ENCODE measurements at places on chromosomes 11 and 22.

DNA sequence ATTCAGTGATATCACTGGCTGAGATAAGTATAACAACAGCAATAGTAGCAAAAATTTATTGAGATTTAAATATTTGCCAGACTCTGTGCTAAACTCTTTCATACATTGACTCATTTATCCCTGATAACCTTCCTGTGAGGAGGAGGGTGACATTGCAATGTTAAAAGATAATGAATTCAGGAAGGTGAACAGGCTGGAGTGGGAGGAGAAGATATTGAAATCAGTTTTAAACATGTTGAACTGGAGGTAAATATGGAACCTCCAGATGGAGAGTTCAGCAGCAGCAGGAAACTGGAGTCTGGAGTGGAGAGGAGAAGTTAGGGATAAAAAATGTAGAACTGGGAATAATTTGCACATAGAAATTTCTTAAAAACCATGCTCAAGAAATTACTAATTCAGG lies 142.0 kb upstream of the FAT3 start:
- DNase-seq = no peak

- DNase-seq = no peak
These were observed 3.6 kb downstream of the LRFN4 start for GRCh38 chr11:66860449-66860831.

DNA sequence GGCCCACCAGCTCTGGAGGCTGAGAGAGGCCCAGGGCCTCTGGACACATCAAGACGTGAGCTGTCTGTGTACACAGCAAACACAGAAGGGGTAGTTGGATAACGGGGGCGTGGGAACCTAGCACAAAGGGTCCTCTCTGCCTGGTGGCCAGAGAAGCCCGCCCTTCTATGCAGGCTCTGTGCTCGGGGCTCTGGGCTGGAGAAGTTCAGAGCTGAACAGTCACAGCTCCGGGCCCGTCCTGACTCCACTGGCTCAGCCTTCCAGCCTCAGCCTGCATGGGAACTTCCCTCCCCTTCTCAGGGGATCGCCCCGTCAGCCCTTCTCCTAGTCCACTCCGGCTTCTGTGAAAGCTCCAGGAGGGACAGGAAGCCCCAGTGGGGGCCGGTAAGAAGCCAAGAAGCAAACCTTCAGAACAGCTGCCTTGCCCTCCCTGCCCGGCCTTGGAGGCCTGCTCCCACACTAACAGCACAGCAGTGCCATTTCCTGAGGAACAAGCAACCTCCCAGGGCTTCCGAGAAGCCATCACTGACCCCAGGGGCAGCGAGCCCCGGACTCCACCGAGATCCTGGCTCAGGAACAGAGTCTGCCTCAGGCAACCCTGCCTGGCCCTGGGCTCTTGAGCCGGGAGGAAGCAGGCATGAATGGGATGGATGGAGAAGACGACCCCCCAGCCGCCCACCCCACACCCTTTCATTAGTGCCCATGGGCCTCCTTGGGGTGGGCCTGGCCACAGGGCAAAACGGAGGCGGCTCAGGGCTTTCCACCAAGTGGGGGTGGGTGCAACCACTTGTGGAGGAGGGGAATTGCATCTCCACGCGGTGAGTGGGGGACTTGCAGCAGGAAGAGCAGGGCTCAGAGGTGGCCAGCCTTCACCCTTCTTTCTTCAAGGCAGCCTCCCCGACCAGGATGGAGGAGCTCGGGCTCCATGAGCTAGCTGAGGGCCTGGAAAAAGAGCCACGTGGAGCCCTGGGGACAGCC lies 119.8 kb downstream of the ST3GAL4 start:
- DNase-seq = no peak

- DNase-seq = no peak
These were observed 37.8 kb downstream of the SCGB1A1 start for GRCh38 chr11:62456630-62457029.

DNA sequence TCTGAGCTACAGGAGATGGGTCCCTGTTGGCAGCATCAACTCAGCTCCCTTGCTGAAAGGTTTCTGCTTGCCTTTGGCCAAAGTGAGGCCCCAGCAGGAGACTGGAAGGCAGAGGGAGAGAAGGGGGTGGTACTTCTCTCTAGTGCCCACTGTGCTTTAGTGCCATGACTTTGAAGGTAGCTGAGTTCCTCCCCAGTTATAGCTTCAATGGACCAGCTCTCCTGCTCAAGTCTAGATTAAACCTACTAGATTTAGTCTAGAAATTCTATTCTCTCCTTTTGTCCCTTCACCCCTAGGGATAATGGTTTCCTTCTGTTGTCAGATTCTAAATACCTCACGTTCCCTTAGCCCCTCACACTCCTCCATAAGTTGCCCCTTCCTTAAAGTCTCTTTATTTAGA lies 119.2 kb downstream of the TIMP3 start:
- no peak for DNase-seq

DNA sequence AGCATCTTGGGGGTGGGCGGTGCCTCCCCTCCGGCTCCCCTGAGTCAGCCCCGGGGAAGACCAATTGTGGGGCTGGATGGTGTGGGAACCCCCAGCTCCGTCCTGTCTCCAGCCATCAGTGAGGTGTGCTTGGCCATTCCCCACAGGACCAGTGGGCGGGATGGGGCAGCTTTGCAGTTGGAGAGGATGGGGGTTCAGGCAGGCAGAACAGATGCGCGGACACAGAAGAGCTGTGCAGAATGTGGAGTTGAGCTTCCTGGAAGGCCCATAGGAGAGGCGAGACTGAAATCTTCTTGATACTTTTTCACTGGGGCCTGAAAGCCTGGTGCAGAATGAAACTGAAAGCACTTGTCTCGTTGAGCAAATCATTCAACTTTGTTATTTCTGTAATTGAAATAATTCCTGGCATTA lies 23.8 kb downstream of the PARVB start:
- no peak for DNase-seq

DNA sequence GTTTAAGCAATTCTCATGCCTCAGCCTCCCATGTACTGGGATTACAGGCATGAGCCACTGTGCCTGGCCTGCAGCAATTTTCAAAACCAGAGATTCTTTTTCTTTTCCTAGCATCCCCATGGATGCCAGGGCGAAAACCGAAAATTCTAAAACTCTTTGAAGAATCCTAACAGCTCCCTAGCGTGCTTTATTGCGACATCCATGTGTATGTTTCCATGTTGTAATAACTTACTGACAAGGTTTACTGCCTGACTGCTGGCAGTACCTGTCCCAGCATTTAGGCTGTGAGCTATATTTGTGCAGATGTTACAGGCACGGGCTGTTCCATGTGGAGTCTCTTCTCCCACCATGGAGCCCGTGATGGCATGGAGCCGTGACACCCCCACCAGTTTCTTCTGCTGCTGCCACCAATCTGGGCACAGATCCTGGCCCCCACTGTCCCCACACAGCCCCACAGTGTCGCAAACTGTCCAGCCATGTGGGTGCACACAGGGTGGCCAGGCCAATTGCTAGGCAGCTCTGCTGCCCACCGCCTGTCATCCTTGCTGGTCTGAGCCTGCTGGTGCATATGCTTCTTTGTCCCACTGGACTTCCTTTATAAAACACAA lies 7.1 kb upstream of the TAB1 start:
- DNase-seq = no peak

GRCh38 chr11:21321072-21321471 lies 651.7 kb downstream of the NELL1 start:
- DNase-seq = no peak

GRCh38 chr22:44076825-44077224 lies 52.7 kb downstream of the PARVB start:
- no peak for DNase-seq

- no peak for DNase-seq
These were observed 509.0 kb upstream of the B3GAT1 start for GRCh38 chr11:134920851-134921608.

GRCh38 chr22:19106886-19107729 lies 15.1 kb downstream of the DGCR2 start:
- no peak for DNase-seq

- no peak for DNase-seq
These were observed 11.9 kb downstream of the MRGPRX3 start for GRCh38 chr11:18144243-18144642.

DNA sequence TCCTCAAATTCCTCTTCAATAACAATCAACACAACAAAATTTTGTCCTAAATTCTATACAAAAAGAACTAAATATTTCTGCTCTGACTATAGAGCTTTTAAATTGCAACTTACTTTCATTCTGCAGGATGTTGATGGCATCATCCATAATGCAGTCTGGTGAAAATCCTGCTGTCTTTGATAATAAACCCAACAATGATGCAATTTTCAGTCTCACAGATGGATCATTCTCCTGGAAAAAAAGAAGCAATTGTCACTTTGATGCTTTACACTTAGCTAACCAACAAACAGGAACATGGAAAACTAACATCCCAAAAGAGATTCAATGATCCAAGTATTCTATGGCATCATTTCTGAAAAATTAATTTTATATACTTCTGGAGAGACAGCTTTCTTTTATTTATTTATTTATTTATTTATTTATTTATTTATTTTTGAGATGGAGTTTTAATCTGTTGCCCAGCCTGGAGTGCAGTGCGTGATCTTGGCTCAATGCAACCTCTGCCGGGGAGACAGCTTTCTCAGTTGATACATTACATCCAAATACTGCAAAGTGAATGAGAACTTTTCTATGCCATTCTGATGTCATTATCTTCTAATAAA lies 13.0 kb downstream of the INTS4 start:
- DNase-seq = no peak

DNA sequence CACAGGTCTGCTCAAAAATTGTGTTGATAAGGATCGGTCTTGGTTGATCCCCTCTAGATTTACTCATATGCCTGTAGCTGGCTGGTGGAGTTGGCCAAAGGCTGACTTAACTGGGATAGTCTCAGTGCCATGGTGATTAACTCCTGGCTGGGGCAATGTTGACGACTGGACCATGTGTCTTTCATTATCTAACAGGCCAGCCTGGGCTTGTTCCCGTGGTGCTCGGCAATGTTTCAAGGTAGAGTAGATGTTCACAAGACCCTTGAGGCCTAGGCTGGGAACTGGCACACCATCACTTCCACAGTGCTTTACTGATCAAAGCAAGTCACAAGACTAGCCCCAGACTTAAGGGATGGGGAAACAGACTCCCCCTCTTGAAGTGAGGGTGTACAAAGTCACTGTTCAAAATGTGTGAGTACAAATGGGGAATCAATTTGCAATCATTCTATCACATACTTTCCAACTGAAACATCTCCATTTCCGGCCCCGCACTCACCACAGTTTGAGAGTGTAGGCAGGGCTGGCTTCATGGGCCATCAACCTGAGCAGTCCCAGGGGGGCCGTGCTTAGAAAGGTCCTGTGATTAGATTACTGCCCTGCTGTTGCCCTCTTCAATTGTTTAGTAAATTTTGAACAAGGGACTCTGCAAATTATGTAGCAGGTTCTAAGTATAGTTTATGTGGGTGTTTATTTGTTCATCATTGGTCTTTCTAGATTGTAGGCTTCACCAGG lies 240.8 kb downstream of the NELL1 start:
- DNase-seq = no peak

DNA sequence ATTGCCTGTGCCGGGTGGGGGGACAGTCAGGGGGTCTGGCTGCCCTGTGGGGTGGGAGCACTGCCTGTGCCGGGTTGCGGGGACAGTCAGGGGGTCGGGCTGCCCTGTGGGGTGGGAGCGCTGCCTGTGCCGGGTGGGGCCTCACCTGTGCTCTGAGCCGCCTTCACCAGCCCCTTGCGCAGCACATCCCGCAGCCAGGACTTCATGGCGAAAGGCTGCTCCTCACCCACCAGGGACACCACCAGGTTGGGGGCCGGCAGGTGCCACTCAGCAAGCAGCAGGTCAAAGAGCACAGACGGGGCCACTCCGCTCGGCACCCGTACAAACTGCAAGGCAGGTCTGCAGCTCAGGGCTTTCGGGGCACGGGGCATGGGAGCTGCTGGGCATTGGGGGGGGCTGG lies 21.4 kb downstream of the TSSC4 start:
- no peak for DNase-seq

- no peak for DNase-seq
These were observed 37.8 kb downstream of the RPL27A start for GRCh38 chr11:8720352-8720751.

- DNase-seq = no peak
These were observed 31.5 kb downstream of the SDHD start for GRCh38 chr11:112118176-112118575.

DNA sequence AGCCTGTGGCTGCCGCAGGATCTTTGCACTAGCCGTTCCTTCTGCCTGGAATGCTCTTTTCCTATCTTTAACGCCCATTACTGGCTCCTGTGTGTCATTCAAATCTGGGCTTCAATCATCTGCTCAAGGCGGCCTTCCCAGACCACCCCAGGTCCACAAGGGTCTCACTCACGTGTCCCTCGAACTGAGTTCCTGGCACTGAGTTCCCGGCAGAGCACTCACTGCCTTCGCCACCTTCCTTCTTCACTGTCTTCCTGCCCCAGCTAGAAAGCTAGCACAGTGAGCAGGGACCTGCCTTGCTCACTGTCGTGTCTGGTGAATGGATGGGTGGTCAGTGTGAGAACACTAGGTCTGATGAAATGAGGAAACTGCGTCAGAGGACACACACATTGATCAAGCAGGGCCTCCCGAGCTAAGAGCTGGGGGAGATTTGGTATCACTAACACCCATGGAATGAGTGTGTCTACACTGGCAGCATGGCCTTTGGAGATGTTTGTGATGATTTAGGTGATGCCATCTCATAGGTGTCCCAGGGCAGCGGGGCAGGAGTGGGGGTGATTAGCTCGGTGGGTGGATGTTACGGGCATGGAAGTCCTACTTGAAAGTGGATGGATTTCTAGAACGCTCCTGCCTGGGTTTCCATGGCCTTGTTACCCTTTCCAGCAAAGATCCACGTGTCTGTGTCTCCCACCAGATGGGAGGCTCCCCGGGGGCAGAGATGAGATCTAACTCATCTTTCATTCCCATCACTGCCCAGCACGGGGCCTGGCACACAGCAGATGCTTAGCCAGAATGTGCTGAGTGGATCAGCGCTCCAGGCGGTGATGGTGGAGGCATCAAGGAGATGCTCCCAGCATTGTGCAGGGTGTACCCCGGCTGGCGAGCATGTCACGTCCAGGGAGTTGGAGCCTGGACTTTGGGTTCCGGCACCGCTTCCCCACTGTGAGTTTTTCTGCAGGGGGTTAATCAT lies 64.5 kb downstream of the SHISAL1 start:
- no peak for DNase-seq

GRCh38 chr22:47817380-47817779 lies 1054.9 kb downstream of the TBC1D22A start:
- no peak for DNase-seq

GRCh38 chr11:73314117-73314961 lies 6.3 kb downstream of the ARHGEF17 start:
- peak; percentile 68 for DNase-seq

DNA sequence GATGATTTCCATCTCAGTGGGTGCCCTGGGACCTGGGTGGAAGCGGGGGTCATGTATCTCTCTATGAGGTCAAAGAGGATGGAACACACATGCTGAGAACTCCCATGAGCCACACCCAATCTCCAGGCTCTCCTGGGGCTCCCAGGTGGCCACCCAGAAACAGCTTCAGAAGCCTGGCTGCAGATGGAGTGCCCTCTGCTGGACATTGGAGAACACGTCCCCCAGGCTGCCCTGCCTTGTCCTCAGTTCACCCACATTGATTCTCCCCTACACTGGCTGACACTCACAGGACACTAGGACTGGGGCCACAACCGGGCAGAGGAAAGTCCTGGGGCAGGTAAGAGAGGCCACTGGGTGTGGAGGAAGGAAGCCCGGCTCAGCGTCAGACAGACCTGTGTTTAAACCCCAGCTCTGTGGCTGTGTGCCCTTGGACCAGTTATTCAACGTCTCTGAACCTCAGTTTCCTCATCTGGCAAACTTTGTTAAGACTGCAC lies 4.5 kb upstream of the NOL12 start:
- peak; percentile 76 for DNase-seq

- DNase-seq = no peak
These were observed 12.1 kb upstream of the OMP start for GRCh38 chr11:77090373-77091111.

GRCh38 chr22:44665115-44665514 lies 36.9 kb upstream of the PRR5 start:
- no peak for DNase-seq
